ENCODE measurements at places on chromosomes 6 and 20.

DNA sequence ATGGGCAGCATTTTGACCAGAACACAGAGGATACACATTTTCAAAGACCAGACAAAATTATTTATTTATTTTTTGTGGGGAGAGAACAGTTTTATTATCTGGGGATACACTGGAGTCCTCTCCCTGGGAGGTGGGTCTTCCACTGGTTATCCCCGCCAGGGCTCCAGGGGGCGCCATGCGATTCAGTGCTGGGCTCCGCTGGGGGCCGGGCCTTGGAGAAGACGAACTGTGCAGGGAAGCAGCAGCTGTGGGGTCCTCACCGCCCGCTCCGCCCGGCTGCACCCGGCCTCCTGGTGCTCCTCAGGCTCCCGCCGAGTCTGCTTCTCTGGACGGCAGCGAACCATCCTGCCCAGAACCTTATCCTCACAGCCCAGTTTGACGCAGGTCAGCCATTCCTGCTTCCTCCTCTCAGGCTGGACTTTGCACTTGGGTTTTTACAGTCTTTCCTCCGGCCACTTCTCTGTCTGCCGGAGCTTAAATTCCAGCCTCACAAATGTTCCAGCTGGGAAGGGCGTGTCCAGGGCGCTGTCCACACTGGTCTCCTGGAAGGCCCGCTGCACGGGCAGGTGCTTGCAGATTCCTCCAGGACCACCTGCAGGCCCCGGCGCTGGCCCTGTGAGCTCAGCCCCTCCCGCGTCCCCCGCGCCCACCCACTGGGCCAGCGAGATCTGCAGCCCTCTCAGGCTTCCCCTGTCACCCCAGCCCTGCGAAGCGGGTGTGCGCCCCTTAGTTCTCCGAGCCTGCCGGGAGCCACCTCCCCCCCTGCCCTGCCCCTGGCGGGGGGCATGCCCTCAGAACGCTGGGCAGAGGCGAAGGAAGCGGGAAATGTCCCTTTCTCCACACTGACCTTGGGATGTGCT, 1830.0 kb upstream of the DEFB115 start:
- no peak for DNase-seq

DNA sequence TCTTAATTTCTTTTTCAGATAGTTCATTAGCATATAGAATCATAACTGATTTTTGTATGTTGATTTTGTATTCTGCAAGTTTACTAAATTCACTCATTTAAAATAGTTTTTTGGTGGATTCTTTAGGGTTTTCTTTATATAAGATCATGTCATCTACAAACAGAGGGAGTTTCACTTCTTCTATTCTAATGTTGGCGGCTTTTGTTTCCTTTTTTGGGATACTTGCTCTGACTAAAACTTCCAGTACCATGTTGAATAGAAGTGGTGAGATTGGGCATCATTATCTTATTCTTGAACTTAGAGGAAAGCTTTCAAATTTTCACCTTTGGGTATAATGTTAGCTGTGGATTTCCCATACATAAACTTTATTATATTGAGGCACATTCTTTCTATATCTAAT, 296.9 kb downstream of the BCKDHB start:
- no peak for DNase-seq

DNA sequence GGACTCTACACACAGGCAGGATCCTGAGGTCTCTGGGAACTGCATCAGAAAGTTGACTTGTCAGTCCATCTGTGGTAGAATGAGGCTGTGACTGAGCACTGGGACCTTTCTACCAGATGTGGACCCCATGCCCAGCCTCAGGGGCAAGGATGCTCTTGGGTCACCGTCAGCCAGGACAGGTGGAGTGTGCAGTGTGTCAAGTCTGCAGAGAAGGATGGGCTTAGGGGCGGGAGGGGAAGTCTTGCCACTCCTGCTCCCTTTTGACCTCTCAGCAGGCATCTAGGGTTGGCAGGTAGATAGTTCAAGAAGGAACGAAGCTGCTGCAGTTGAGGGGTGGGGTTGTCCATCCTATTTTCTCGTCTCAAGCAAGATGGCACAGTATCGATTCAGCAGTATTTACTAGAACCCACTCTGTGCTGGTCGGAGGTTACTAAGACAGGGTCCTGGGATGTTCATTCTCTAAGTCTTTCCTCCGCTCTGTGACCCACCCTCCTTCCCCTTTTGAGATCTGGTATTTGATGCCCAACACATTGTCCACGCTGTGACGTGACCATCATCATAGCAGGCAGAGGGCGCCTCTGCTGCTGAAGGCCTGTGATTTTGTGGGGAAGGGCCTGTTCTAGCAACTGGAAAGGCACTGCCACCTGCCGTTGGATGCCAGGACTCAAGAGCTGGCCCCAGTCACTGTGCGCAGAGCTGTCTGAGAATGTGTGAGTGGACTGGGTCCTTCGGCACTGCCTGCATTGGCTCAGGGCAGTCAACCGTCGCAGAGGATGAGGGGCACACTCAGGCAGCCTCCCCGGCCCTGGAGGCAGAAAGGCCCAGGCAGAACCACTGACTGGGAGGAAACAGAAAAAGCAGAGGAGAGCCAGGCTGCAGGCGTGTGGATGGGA, 23.2 kb downstream of the RBCK1 start:
- peak; percentile 77 for DNase-seq

DNA sequence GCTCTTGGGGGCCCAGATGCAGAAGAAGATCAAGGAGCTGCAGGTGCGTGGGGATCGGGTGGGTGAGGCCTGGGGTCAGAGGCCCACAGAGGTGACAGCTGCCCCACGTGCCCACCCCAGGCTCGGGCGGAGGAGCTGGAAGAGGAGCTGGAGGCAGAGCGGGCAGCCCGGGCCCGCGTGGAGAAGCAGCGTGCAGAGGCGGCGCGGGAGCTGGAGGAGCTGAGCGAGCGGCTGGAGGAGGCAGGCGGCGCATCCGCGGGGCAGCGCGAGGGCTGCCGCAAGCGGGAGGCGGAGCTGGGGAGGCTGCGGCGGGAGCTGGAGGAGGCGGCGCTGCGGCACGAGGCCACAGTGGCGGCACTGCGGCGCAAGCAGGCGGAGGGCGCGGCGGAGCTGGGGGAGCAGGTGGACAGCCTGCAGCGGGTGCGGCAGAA, 41.5 kb downstream of the MYH7B start:
- DNase-seq = no peak

DNA sequence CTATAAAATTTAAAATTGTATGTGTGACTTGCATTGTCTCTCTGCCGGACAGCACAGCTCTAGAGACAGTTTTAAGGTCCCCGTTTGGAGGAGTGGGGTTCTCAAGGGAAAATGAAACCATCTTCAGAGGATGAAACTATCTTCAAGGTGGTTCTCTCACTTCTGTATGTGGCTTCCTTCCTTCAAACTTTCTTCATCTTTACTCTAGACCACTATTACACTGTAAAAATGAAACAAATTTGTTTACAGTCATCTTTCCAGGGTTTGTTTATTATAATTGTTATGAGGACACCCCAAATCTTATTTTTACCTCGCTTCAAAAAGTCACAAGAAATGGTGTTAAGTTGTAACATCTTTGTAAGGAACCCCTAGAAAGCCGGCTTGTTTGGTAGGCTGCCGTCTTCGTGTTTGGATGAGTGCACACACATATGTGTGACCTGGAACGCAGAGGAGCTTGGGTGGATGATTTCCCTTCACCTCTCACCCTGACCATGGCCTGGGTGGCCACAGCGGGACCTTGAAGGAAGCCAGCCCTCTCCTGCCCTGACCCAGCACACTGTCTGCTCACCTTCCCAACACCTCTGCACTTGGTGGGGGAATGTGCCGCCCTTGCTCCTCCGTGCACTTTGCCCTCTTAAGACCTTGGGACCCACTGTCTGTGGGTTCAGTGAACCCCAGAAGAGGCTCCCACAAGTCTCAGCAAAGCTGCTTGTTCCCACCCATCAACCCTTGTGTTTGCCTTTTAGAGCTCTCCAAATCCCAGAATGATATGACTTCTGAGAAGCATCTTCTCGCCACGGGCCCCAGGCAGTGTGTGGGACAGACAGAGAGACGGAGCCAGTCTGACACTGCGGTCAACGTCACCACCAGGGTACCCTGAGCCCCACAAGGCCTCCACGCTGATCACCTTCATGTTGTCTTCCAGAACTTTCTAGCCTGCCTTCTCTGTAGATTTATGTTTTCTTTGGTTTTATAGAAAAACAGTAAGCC, 67.8 kb downstream of the SYTL3 start:
- no peak for DNase-seq

GRCh38 chr6:111427341-111428116, 55.5 kb downstream of the REV3L start:
- peak; percentile 69 for DNase-seq
